ENCODE measurements at places on chromosomes 3 and 15. TPM values are rescaled to one million over a fixed set of nuclear protein-coding genes. Genes with fewer than 3 reads are reported as not detected.

The LEKR1 gene
- 0.30 TPM for total RNA-seq

The SEMA6D gene
- 15.7 TPM for total RNA-seq

DNA sequence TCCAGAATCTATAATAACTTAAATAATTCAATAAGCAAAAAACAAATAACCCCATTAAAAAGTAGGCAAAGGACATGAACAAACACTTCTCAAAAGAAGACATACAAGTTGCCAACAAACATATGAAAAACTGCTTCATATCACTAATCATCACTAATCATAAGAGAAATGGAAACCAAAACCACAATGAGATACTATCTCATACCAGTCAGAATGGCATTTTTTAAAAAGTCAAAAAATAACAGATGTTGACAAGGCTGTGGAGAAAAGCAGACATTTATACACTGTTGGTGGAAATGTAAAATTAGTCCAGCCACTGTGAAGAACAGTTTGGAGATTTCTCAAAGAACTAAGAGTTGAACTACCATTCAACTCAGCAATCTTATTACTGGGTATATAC is 19.5 kb upstream of the ZMAT3 start:
- H3K4me1 ChIP-seq: no peaks in the 10 kb centered on the region
- no peak for DNase-seq

The FSD2 gene
- total RNA-seq: 0.20 TPM

DNA sequence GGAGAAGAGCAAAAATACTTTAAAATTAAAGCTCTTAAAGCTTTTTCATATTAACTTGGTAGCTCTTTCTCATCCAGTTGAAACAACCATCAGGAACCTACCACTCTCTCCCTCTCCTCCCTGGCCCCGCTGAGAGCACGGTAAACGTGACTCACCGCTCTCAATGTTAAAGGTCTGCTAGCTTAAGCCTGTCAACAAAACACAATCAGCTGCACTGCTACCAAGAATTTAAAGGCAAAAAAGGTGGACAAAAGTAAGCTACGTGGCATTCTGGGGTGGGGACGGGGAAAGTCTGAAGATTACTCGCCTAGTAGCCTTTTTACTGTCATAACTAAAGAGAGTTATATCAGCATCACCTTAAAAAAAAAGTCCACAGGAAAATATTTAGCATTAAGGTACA is 8.4 kb upstream of the GP5 start:
- H3K4me1 ChIP-seq: no peaks in the 10 kb centered on the region
- H3K4me3 ChIP-seq: no peak overlapping the region
- H3K27me3 ChIP-seq: no peaks in the 10 kb centered on the region
- H3K27ac ChIP-seq: no peak overlapping the region
- H3K36me3 ChIP-seq: peaks cover 35% of the 10 kb centered on the region

GRCh38 chr3:138835397-138835757 is 649 bp upstream of the PIK3CB start:
- H3K36me3 ChIP-seq: no peaks in the 10 kb centered on the region

GRCh38 chr3:158091531-158091930 is 14.7 kb downstream of the SHOX2 start:
- no peak overlapping the region for H3K27ac ChIP-seq
- H3K27me3 ChIP-seq: peaks cover 55% of the 10 kb centered on the region
- no peak overlapping the region for H3K4me3 ChIP-seq
- H3K36me3 ChIP-seq: no peaks in the 10 kb centered on the region
- no peaks in the 10 kb centered on the region for H3K4me1 ChIP-seq

The APBA2 gene
- total RNA-seq: 4.8 TPM

DNA sequence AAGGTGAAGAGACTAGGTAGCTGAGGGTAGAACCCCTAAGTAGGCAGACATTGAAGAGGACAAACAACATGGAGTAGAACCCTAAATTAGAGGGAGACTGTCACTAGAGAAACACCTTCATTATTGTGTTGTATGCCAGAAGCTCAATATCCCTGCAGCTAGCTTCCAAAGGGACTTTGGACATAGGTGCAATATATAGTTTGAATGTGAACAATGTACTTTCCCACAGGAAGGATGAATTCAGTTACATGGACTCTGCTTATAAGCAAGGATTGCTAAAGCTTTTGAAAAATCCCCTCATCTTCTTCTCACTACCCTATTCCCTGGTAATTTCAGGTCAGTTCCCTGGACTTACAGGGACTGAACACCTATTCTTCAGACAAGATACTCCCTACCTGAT is 288.9 kb downstream of the UBE2E2 start:
- DNase-seq: no peak
- H3K27ac ChIP-seq: no peak overlapping the region
- H3K27me3 ChIP-seq: no peaks in the 10 kb centered on the region
- H3K4me3 ChIP-seq: no peak overlapping the region
- peaks cover 8% of the 10 kb centered on the region for H3K4me1 ChIP-seq

The PAK6 gene
- total RNA-seq: 0.84 TPM

GRCh38 chr3:148757238-148758215 is 59.8 kb downstream of the AGTR1 start:
- H3K4me3 ChIP-seq: no peak overlapping the region
- DNase-seq: no peak
- no peaks in the 10 kb centered on the region for H3K27me3 ChIP-seq
- no peaks in the 10 kb centered on the region for H3K4me1 ChIP-seq

The FAM81A gene
- 10.5 TPM for total RNA-seq

Data from tibial nerve (tissue), 4 donors.